Regular cardiac myocyte (primary cell): ENCODE measurements at places on chromosomes 5 and 9. TPM values are rescaled to one million over a fixed set of nuclear protein-coding genes. Genes with fewer than 3 reads are reported as not detected.

FAM200C gene
- 6.3 and 6.5 TPM in 2 replicates for total RNA-seq

PRSS3 gene
- total RNA-seq = 6.5 and 27.8 TPM in 2 replicates

ANKRD34B gene
- total RNA-seq = not detected in 2 replicates

ARL14EPL gene
- total RNA-seq = 0.19 TPM in 1 of 2 replicates, not detected in the other

CARTPT gene
- total RNA-seq = not detected in 2 replicates

PDE6A gene
- not detected in 2 replicates for total RNA-seq

OTP gene
- total RNA-seq = not detected in 2 replicates

RMRP gene
- total RNA-seq = 3,474 and 7,582 TPM in 2 replicates

FOXD4L6 gene
- not detected in 2 replicates for total RNA-seq

CCNH gene
- total RNA-seq = 62.9 and 73.6 TPM in 2 replicates

NFX1 gene
- 18.6 and 19.4 TPM in 2 replicates for total RNA-seq

SLIT3 gene
- 3.1 and 16.9 TPM in 2 replicates for total RNA-seq

SLC36A2 gene
- total RNA-seq = not detected in 2 replicates

NR6A1 gene
- total RNA-seq = 0.19 and 0.56 TPM in 2 replicates

PCDHB9 gene
- under 0.01 and 0.56 TPM in 2 replicates for total RNA-seq

SHC3 gene
- total RNA-seq = 17.8 and 22.3 TPM in 2 replicates

AQP7 gene
- 0.19 TPM in 1 of 2 replicates, not detected in the other for total RNA-seq

CDK7 gene
- total RNA-seq = 74.1 and 75.7 TPM in 2 replicates

HSPB3 gene
- total RNA-seq = 0.56 TPM in 1 of 2 replicates, not detected in the other

ECM2 gene
- total RNA-seq = 2.7 and 22.6 TPM in 2 replicates

UNC13B gene
- 29.6 and 30.3 TPM in 2 replicates for total RNA-seq

PCDHB10 gene
- total RNA-seq = 0.19 and 1.7 TPM in 2 replicates

PCDHA9 gene
- total RNA-seq = under 0.01 TPM in 2 replicates

MAMDC4 gene
- total RNA-seq = 3.3 and 9.6 TPM in 2 replicates

JAK2 gene
- total RNA-seq = 12.1 and 13.5 TPM in 2 replicates

CTNND2 gene
- total RNA-seq = not detected in 2 replicates

NKD2 gene
- 1.2 and 9.3 TPM in 2 replicates for total RNA-seq

ARHGEF39 gene
- 0.28 and 3.6 TPM in 2 replicates for total RNA-seq

TRMO gene
- 10.7 and 17.3 TPM in 2 replicates for total RNA-seq

PLCXD3 gene
- total RNA-seq = under 0.01 TPM in 2 replicates

PCDHGC3 gene
- total RNA-seq = 24.7 and 31.0 TPM in 2 replicates

C9orf72 gene
- 4.6 and 9.6 TPM in 2 replicates for total RNA-seq

LCN9 gene
- total RNA-seq = not detected in 2 replicates

PCDHGA12 gene
- total RNA-seq = 6.7 and 14.7 TPM in 2 replicates

GPRIN1 gene
- 1.7 and 6.1 TPM in 2 replicates for total RNA-seq

CDH9 gene
- total RNA-seq = not detected in 2 replicates

GABRA6 gene
- total RNA-seq = not detected in 2 replicates

SLC46A2 gene
- not detected in 2 replicates for total RNA-seq

SOX30 gene
- total RNA-seq = under 0.01 TPM in 1 of 2 replicates, not detected in the other

DMRT2 gene
- under 0.01 TPM in 1 of 2 replicates, not detected in the other for total RNA-seq

SEMA6A gene
- total RNA-seq = 0.19 and 0.28 TPM in 2 replicates

BTNL8 gene
- not detected in 2 replicates for total RNA-seq
